Type B pancreatic cell (in vitro differentiated cells): ENCODE measurements at places on chromosomes 11 and 22.

DNA sequence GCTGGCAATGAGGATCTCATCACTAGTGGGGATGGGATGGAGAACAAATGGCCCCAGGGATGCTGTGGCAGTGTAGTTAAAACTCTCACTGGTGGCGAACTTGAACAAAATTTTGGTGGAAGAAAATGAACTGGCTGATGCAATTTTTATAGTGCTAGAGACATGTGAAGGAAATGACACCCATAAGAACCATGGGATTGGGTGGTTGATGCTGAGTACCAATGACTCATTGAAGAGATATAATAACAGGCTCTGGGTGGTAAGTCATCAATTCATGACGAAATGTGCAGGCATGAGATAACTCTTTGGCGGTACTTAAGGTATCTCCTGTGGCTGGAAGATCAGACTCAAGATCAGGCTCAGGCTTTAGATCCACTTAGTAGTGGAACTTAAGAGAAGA is 172.9 kb upstream of the DDI1 start:
- DNase-seq: no peak

DNA sequence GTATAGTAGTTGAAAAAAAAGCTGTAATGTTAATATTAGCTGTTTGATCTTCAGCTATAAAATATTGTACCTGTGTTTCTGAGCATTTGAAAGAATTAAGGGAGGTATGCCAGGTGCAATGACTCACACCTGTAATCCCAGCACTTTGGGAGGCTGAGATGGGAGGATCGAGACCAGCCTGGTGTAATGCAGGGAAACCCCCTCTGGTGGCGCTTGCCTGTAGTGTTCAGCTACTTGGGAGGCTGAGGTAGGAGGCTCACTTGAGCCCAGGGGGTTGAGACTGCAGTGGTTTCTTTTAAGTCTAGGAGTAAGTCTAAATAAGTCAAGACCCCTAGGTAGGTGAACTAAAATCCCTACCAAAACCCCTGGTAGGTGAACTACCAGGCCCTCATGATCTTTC is 37.1 kb downstream of the TAF1D start:
- DNase-seq: no peak

DNA sequence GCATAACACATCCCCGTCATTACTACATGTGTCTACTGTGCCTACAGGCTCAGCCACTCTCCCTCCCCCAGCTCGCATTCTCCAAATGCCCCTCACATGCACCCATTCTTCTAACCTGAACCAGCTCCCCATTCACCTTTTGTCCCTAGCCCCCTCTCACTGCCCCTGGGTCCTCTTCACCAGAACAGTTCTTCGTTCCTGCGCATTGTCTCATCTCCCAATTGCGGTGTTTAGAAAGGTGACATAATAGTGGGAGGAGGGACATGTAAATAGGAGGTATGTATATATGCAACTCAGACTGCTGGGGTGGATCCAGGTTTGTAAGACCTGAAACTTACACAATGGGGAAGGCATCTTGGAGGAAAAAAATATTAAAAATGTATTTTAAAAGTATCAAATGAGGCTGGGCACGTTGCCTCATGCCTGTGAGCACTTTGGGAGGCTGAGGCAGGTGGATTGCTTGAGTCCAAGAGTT is 4.7 kb upstream of the VSIG2 start:
- DNase-seq: no peak

GRCh38 chr11:60899046-60899936 is 7.1 kb downstream of the PRPF19 start:
- DNase-seq: no peak

- no peak for DNase-seq
Measured at GRCh38 chr11:2796091-2796490, 89.5 kb downstream of the CDKN1C start.

- no peak for DNase-seq
Measured at GRCh38 chr11:116857936-116858335, 20.5 kb upstream of the APOA1 start.

DNA sequence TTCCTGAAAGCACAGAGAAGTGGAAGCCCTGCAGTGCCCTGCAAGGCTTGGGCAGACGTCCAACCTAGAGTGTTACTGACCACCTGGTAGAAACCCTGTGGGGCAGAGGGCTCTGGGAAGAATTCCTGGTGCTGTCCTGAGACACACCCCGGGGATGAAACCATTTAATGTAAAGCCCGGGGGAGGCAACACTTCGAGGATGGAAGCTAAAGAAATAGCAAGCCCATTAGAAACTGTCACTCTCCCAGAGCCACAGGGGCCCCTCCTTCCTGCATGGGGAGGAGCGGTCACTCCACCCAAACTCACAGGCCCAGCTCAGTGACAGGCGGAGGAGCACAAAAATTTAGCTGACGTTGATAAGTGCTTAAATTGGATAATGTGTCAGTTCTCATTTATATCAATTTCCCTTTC is 57.6 kb downstream of the NRXN2 start:
- DNase-seq: no peak

GRCh38 chr11:11534981-11535380 is 86.8 kb downstream of the GALNT18 start:
- DNase-seq: no peak

GRCh38 chr22:30453731-30454510 is 17.9 kb downstream of the SEC14L3 start:
- no peak for DNase-seq

- DNase-seq: no peak
Measured at GRCh38 chr11:13534358-13534757, 38.6 kb upstream of the PTH start.

GRCh38 chr11:129323896-129324502 is 51.6 kb upstream of the BARX2 start:
- peak; percentile 8 for DNase-seq

GRCh38 chr11:122345586-122345985 is 229.6 kb upstream of the BLID start:
- no peak for DNase-seq

DNA sequence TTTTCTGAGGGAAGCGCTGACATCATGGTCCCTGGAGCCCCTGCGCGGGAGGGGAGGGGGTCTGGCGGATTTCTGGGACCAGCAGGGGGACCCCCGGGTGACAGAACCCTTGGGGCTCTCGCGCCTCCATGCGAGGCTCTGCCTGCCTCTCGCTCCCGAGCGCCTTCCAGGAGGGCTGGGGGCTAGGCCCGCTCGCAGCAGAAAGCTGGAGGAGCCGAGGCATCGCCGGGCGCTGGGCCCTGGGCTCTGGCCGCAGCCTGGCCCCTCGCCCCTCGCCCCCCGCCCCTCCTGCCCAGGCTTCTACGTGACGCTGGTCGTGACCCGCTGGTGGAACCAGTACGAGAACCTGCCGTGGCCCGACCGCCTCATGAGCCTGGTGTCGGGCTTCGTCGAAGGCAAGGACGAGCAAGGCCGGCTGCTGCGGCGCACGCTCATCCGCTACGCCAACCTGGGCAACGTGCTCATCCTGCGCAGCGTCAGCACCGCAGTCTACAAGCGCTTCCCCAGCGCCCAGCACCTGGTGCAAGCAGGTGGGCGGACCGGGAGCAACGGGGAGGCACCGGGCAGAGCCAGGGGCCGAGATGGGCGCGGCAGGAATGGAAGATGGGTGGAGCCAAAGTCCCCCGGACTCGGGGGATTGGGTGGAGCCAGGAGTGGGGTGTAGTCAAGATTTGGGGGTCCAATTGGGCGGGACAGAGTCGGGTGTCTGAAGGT is 5.4 kb downstream of the BEST1 start:
- peak; percentile 62 for DNase-seq

DNA sequence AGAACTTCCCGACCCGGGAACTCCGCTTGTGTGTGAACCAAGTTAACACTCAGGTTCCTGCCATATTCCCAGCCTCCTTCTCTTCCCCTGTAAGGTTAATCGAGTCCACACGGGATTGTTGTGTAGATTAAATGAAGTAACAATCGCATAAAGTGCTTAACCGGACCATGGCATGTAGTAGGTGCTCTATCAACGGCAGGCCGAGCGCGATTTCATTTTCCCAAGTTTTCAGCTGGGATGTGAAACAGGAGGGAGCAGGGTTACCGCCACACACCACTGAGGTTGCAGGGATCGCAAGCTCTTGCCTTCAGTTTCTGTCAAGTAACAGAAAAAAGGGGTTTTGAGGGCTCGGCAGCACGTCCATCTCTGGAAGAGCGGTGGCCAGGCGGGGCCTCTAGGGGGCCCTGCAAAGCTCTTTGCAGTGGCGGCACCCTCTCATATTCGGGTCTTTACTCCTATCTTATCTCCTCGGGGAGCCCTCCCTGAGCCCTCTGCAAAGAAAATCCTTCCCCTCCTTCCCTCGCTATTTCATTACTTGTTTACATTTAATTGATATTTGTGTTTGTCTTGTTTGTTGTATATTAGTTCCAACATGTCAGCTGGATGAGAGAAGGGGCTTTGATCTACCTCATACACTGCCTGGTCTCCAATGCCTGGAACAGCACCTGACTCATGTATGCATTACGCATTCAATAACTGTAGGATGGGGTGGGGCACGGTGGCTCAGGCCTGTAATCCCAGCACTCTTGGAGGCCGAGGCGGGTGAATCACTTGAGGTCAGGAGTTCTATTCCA is 816 bp upstream of the PLEKHA7 start:
- DNase-seq: peak; percentile 49
